ENCODE measurements at places on chromosomes 3 and 15.

DNA sequence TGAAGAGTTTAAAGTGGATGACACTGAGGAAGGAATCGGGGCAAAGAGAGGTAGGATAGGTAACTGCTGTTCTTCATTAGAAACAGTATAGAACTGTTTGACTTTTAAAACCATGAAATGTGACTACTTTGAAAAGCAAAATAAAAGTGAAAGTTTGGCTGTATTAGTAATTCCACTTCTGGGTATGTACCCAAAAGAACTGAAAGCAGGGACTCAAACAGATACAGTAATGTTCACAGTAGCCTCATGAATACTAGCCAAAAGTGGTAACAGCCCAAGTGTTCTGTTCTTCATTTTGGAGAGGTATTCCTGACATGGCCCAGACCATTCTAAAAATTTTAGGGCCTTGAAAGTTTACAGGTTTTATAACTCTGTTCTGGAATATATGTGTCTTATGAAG lies 1055.4 kb downstream of the TBL1XR1 start:
- no peak for DNase-seq

DNA sequence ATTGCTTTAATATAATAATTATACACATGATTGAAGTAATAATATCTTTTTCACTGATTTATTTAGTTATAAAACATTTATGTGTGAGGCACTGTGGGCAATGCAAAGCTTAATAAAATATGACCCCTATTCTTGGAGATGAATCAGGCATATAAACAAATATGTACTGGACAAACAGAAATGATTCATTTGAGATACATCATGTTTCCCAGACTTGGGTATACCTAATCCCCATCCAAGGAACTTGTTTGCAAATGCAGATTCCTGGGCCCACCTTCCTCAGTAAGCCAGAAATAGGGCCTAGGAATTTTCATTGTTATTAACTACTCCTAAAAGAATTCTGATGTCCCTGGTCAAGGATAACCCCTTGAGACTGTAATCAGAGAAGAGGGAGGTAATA lies 184.2 kb downstream of the CHL1 start:
- DNase-seq = no peak

- DNase-seq = no peak
Observed at GRCh38 chr3:148002705-148003205, 593.6 kb downstream of the ZIC1 start.

- DNase-seq = no peak
Observed at GRCh38 chr3:13195374-13195773, 122.1 kb upstream of the IQSEC1 start.

GRCh38 chr15:66642514-66642913 lies 59.5 kb upstream of the SMAD6 start:
- no peak for DNase-seq

DNA sequence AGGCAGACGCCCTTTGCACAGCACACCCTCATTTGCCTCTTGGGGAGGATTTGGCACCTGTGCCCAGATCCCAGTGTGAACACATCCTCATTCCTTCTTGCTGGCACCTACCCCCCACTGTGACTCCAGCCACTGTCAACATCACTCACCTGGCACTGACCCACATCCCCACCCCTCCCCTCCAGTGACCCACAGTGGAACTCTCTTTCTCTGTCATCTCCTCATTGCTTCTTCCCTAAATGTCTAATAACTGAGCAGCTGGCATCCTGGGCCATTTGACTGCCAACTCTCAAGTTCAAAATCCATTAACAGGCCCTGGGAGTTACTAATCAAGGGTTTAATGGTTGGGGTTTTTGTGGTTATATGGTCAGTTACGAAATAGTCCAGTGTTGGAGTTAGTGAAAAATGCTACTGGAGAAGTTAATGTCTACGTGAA lies 14.4 kb downstream of the SNAPC5 start:
- DNase-seq = no peak

DNA sequence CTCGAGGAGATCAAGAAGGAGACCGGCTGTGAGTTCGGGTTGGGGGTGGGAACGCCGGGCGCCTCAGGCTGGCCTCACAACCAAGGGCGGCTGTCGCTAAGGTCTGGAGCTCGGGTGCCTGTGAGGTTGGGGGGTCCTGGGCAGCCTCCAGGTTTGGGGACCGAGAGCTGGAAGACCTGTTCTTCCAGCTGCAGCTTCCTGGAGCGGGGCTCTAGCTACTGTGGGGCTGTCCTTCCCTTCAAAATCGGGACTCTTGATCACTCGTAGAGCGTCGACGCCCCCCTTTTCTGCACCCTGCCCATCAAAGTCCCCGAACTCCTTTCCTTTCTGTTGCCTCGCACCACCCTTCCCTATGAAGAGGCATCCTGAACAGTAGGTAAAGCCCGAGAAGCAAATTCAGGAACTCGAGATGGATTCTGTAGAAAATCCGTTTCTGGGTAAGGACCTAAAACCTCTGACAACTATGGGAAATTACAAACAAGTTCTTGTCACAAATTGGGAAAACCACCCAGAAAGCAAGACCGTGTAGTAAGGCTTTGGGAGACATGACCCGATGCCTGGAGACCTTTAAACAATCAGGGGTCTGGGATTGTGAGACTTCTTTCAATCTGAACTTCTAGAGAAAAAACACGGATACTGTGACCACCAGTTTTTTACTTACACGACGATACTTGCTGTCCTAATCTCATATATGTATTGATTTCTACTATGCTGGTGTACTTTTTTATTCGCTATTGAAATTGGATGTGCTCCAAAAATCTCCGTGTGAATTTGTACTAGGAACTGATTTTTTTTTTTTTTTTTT lies 556 bp downstream of the CHP1 start:
- no peak for DNase-seq

GRCh38 chr3:120820748-120821147 lies 78.2 kb downstream of the GTF2E1 start:
- DNase-seq = no peak

- no peak for DNase-seq
Observed at GRCh38 chr3:114519415-114519814, 225.6 kb downstream of the TIGIT start.

GRCh38 chr15:99545605-99546004 lies 20.2 kb upstream of the MEF2A start:
- no peak for DNase-seq

- no peak for DNase-seq
Observed at GRCh38 chr3:136804141-136804540, 14.8 kb upstream of the SLC35G2 start.

DNA sequence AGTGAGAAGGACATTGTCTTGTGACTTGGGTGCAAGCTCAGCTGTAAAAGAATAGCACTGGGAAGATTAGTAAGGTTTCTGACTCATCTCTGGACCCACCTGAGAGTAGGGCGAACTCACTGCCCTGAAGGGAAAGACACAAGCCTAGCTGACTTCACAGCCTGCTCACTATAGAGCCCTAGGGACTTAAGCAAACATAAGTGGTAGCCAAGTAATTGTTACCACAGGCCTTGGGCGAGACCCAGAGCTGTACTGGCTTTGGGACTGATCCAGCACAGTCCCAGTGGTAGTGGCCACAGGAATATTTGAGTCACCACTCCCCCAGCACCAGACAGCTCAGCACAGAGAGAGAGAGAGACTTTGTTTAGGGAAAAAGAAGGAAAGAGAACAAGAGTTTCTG lies 429.9 kb downstream of the TBL1XR1 start:
- DNase-seq = no peak

GRCh38 chr3:143810953-143811265 lies 37.4 kb downstream of the SLC9A9 start:
- no peak for DNase-seq

DNA sequence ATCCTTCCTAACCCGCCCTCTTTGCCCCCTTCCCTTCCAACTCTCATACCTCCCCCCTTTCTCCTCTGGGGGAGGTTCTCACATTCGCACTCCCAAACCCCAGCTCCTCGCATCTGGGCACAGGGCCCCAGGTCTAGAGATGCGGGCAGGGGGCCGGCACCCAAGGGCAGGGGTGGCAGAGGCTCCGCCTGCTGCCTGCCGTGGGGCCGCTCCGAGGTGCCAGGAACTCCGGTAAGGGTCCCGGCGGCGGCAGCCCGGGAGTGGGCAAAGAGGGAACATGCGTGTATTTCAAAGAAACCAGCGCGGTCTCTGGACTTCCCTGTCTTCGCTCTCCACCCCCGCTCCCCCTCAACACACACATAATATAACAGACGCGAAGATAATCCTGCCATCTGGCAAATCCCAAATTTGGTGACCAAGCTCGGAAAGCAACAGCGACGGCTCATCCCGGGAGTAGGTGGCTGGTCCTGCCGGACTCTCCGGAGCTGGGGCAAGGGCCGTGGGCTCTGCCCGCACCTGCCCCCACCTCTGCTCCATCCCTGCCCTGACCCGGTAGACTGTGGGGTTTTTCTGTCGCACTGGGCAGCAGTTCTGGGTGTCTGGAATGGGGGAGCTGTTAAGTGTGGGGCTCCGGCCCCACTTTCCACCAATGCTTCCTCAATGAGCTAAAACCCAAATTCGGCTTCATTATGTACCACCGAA lies 31.0 kb downstream of the NR2F2 start:
- DNase-seq = no peak

GRCh38 chr15:95105229-95105628 lies 873.9 kb downstream of the MCTP2 start:
- DNase-seq = no peak

DNA sequence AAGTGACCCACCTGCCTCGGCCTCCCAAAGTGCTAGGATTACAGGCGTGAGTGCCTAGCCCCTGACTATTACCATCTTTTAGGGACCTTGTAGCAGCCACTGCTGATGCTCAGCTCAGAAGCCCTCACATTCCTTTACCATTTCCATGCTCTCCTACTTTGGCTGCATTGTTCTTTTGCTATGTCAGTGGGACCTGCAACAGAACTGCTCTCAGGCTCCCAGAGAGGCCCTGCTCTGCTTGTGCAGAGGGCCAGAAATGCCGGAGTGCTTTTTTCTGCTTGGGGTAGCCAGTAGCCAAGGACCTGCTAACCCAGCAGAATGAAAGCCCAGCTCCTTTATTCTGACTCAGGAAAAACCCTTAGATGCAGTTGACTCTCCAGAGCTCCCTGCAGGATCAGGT lies 18.3 kb upstream of the PROK2 start:
- no peak for DNase-seq

DNA sequence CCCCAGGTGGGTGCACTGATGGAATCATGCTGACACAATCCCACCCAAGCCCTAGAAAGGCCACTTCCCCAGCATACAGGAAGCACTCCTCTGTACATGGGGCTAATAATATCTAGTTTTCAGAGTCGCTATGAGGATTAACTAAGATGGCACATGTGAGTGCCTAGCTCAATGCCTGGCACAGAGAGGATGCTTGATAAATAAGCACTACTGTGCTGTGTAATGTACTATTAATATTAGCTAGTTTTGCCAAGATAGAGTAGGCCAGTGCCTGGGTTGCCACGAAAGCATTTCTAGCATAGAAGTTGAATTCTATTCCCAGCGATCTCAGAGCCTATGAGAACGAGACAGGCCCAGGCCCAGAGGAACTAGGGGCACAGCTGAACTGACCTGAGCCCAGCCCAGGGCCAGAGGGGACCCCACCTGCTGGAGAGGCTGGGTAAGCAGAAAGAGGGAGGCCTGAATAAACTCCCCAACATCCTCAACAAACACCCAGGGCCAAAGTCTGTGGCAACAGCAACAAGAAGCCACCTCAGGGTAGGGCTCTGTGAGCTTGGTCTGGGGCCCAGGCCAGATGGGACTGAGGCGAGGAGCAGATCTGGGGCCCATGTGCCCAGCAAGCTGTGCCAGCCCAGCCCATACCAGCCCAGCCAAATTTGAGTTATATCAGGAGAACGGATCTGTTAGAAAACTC lies 7.6 kb upstream of the SEMA7A start:
- no peak for DNase-seq

GRCh38 chr3:125054449-125055329 lies 1.1 kb downstream of the HEG1 start:
- DNase-seq = no peak

DNA sequence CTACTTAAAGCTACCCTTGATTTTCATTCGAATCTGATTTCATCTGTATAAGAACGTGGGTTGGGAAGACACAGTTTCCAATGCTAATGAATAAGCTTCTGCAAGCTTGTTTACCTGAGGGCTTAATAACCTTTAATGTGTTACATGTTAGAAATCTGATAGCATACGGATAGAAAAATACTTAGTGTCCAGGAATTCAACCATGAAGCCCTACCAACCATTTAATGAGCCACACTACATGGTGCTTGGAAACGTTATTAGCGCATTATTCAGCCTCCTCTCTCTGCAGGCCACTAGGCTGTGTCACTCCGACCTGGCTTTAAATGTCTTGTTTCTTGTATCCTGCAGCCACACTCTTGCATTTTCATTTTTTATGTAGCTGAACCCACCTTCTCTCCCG lies 1.6 kb downstream of the FAM81A start:
- DNase-seq = no peak
